HT-29 (cell line): ENCODE measurements at places on chromosomes 2 and 18. TPM values are rescaled to one million over a fixed set of nuclear protein-coding genes. Genes with fewer than 3 reads are reported as not detected.

DNA sequence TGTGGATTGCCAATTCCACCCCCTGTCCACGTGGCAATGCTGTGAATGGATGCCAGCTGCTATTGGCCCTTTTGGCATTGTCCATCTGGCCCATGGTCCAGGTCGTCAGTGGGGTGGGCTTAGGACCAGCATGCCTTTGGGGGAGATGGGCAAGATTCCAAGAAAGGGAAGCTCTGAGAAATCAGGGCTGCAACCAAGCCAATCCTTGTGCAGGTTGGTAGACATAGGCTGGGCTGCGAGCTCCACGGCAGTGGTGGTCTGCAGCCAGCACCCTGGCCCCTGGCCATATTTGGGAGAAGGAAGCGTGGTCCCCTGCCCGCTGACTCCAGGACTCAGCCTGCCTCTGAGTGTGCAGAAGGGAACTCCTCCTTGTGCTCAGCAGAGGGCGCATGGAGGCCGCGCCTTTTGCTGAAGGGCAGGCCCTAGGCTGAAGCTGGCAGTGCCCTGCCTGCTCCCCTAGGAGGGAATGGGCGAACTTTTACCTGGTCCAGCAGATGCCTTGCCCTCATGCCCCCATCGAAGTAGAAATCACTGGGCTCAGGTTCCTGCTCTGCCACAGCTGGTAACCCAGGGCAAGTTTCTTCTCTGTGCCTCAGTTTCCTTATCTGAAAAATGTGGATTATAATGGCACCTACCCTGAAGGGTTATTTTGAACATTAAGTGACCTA is 5.4 kb downstream of the SPR start:
- peak; percentile 76 for DNase-seq

- peak; percentile 79 for DNase-seq
Observed at GRCh38 chr2:128260239-128261138, 58.2 kb downstream of the HS6ST1 start.

DNA sequence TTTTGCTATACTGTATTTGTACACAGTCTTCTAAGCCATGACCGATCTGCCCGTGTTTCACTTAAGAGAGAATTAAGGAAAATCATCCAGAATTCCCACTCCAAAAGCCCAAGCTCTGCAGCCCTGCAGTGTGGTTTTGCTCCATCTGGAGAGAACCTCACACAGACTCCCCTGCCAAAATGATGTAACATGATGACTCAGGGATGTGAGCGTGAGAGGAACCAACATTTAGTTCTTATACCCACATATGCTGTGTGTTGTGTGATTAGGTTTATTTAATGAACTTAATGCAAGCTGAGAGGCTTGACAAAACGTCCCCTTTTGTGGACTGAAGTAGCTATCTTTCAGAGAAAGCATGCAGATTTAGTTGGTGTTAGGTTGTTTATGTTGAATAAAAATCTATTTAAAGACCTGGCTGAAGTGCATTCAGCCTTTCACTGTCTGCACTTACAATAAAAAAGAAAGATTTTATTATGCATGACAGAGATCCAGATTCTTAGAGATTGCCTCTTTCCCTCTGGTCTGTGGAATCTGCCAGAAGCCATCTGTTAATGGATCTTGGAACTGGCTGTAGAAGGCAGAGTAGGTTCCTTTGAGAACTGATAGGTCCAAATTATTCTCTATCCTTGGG is 6.3 kb downstream of the RAB12 start:
- DNase-seq: no peak

GRCh38 chr2:205670292-205670691 is 12.0 kb upstream of the NRP2 start:
- DNase-seq: no peak

DNA sequence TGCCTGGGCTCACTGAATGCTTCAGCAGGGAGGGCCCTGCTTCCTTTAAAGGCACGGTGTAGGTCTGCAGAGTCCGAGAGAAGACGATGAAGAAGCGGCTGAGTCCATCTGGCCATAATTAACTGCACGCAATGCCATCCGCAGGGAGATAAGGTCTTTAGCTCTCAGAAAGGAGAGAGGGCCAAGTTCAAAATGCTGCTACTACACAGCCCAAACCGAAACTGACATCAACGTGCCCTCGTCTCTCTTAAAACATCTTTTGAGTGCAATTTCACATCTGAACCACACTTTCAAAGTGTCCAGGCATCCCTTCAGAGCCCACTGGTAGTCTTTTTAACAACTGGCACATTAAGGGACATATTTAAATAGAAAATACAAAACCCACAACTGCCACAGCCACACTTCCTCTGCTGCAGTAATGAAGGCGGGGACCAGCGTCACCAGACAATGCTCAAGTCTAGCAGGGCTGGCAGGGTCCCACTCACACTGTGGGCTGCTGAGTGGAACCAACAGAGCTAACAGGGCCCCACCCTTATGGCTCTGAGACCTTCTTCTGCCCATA is 35.8 kb downstream of the ST3GAL5 start:
- no peak for DNase-seq

DNA sequence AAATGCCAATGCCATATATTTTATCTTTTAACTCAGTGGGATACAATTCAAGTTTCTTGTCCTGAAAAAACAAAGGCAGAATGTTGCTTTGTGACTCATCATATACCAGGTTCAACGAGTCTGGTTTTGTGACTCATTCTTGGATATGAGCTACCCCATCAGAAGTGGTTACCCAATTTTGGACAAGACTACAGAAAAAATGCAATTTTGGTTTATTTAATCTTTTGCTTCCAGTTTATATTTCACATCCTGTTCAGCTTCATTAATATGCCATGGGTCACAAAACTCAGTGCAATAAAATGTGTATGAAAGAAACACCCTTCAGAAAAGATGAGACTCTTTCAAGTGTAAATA is 25.0 kb downstream of the FN1 start:
- DNase-seq: no peak

GRCh38 chr18:40371673-40372072 is 1583.4 kb upstream of the PIK3C3 start:
- no peak for DNase-seq

GRCh38 chr2:65605743-65606058 is 173.3 kb upstream of the SPRED2 start:
- no peak for DNase-seq

The POTEI gene
- 0.05 and 0.08 TPM in 2 replicates for total RNA-seq

The FAM110C gene
- 33.7 and 33.9 TPM in 2 replicates for total RNA-seq
